ENCODE measurements at places on chromosomes 2 and 18. TPM values are rescaled to one million over a fixed set of nuclear protein-coding genes. Genes with fewer than 3 reads are reported as not detected.

The SPR gene
- 8.5 TPM for polyA plus RNA-seq

The GALNT5 gene
- polyA plus RNA-seq, result 0.70 TPM

The ACKR3 gene
- 53.2 TPM for polyA plus RNA-seq

The ELP2 gene
- 150 TPM for polyA plus RNA-seq

The RNU2-63P gene
- polyA plus RNA-seq, result not detected

The TMEM169 gene
- 14.0 TPM for polyA plus RNA-seq

The SERPINB10 gene
- 0.27 TPM for polyA plus RNA-seq

The GAREM2 gene
- polyA plus RNA-seq, result 6.7 TPM

The ARHGAP15 gene
- 3.7 TPM for polyA plus RNA-seq

The KIF1A gene
- 11.1 TPM for polyA plus RNA-seq

The RAB12 gene
- 65.1 TPM for polyA plus RNA-seq

The DCC gene
- polyA plus RNA-seq, result 8.7 TPM

The MOGAT1 gene
- polyA plus RNA-seq, result 0.27 TPM

The PDE11A gene
- polyA plus RNA-seq, result 9.4 TPM

The HOXD12 gene
- 0.32 TPM for polyA plus RNA-seq

The LRP1B gene
- 1.1 TPM for polyA plus RNA-seq

The PLCD4 gene
- polyA plus RNA-seq, result 11.9 TPM
